ENCODE measurements at places on chromosomes 2 and 18.

GRCh38 chr2:191385416-191386160 is 140.4 kb downstream of the MYO1B start:
- no peak for DNase-seq

- DNase-seq, result no peak
These were observed 23.7 kb downstream of the PLEK start for GRCh38 chr2:68388772-68389171.

- no peak for DNase-seq
These were observed 17.0 kb downstream of the RRM2 start for GRCh38 chr2:10139536-10139935.

DNA sequence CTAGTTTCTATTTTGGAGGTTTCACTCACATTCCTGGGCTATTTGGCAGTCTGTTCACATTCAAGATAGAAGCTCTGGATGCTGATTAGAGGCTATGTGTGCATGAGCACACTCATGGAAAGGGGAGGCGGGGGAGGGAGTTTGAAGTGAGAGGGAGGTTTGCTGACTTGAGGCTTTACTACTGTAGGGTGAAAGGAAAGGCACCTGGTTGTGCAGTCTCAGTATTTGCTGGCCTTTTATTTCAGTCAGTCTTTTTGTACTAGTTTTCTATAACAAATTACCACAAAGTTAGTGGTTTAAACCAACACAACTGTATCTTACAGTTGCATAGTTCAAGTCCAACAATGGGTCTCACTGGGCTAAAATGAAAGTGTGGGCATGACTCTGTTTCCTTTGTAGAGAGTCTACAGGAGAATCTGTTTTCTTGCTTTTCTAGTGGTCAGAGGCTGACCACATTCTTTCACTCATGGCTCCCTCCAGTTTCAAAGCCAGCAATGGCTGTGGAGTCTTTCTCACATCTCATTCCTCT is 47.7 kb upstream of the NR4A2 start:
- DNase-seq, result no peak

DNA sequence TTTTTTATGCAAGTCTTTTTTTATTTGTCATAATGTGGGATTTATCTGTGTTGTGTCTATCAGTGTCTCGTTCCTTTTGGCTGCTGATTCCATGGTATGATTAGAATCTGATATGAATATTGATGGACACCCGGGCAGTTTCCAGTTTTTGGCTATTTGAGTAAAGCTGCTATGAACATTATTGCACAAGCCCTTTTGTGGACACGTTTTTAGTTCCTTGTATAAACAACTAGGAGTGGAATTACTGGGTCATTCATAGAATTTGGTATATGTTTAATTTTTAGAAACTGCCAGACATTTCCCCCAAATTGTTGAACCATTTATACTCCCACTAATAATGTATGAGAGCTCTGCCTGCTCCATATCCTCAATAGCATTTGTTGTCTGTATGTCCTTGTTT is 26.6 kb downstream of the HK2 start:
- no peak for DNase-seq

All from SK-N-MC (cell line).